SK-N-SH (cell line): ENCODE measurements at places on chromosomes 5 and 9. TPM values are rescaled to one million over a fixed set of nuclear protein-coding genes. Genes with fewer than 3 reads are reported as not detected.

DNA sequence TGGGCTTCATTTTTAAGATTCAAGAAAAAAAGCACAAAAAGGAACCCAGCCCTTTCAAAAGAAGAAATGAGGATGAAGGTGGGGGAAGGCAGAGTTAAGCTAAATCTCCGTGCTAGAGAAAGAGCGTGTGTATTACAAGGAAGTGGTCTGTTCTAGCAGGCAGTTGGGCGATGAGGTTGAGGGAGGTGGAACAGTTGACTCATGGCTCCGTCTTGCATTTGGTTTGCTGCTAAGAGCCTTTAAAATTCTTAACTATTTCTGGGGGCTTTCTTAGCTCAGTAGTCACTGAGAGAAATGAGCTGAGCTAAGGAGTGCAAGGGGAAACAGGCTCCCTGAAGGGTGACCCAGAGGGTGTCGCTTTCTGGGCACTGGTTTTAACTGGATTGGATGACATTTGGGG is 117.4 kb downstream of the GCNT1 start:
- no peak for DNase-seq
- H3K27ac ChIP-seq, result no peak overlapping the region
- H3K4me1 ChIP-seq, result no peaks in the 10 kb centered on the region
- H3K27me3 ChIP-seq, result peaks cover 50% of the 10 kb centered on the region; the same call in 1 of the 2 replicates
- H3K4me3 ChIP-seq, result no peak overlapping the region
- no peaks in the 10 kb centered on the region for H3K36me3 ChIP-seq

The CATSPER3 gene
- 0.26 and 0.37 TPM in 2 replicates for polyA plus RNA-seq

DNA sequence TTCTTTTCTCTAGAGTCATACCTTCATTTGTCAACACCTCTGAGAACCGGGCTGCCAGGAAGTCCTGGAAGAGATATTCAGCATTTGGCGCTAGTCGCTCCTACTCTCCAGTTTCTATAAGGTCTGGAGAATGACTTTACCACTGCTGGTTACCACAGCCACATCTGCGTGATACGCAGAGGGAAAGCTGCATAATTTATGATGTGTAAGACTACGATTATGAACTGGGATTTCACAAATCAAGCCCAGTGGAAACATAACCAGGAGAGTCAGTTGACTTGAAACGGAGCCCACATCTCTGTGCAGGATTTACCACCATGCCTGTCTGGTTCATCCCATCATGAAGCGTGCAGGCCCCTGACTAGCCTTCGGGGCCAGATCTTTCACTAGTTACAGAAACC is 72.6 kb downstream of the FGF1 start:
- no peaks in the 10 kb centered on the region for H3K36me3 ChIP-seq
- H3K27me3 ChIP-seq, result no peaks in the 10 kb centered on the region
- H3K4me1 ChIP-seq, result peaks cover 29% of the 10 kb centered on the region; the same call in 1 of the 2 replicates
- no peak overlapping the region for H3K4me3 ChIP-seq

DNA sequence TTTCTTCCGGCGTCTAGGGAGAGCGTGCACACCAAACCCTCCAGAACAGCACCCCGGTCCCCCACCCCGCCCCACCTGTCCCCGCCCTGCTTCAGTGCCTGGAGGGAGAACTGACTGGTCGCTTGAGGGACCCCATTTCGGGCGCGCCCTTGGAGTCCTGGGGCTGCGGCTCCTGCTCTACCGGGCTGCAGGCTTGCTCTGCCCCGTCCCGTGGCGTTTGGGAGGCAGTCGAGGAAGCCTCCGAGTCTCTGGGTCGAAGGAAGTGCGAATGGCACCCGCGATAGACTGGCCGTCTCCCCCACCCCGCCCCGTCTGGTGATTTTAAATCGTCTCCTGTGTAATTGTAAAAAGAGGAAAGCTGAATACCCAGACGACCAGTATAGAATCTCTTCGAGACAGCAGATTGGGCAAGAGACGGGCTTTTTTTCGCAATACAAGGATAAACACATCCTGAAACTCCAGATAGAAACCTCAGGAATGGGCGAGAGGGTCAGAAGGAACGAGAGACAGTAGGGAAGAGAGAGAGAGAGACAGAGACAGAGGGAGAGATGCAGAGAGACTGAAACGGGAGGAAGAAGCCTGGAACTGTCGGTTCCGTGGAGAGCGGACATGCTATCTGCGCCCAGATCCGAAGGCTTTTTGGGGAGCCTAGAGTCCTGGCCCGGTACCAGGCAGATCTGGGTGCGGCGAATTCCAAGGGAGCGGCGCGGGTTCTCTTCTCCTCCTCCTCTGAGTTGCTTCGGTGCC is 9.9 kb downstream of the PRDM6 start:
- DNase-seq, result peak; percentile 54
- H3K36me3 ChIP-seq, result no peaks in the 10 kb centered on the region
- no peak overlapping the region for H3K27ac ChIP-seq
- no peaks in the 10 kb centered on the region for H3K4me1 ChIP-seq
- H3K27me3 ChIP-seq, result peaks cover 18% of the 10 kb centered on the region
- peak overlapping the region; percentile 49 for H3K4me3 ChIP-seq

The PRLR gene
- 0.13 and 0.34 TPM in 2 replicates for polyA plus RNA-seq

The COL23A1 gene
- 0.03 and 0.10 TPM in 2 replicates for polyA plus RNA-seq

DNA sequence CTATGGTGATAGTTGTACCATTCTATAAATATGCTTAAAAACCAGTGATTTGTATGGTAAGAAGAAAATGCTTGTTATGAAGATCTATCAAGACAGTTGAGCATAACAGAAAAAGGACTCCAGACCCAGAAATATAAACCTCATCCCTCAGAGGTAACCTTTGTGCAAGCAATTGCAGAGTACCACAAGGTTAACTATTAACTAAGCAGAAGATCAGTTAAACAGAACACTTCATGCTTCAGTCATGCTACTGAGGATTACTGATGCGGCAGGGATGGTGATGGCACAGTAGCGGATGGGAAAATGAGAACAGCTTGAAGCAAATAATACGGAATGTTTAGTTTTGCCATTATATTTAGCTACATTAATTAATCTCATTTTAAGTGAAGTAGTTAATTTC is 45.5 kb downstream of the IARS1 start:
- peaks cover 96% of the 10 kb centered on the region for H3K36me3 ChIP-seq
- H3K4me1 ChIP-seq, result peaks cover 7% of the 10 kb centered on the region; the same call in 1 of the 2 replicates
- H3K4me3 ChIP-seq, result no peak overlapping the region
- H3K27me3 ChIP-seq, result no peaks in the 10 kb centered on the region
- no peak for DNase-seq

DNA sequence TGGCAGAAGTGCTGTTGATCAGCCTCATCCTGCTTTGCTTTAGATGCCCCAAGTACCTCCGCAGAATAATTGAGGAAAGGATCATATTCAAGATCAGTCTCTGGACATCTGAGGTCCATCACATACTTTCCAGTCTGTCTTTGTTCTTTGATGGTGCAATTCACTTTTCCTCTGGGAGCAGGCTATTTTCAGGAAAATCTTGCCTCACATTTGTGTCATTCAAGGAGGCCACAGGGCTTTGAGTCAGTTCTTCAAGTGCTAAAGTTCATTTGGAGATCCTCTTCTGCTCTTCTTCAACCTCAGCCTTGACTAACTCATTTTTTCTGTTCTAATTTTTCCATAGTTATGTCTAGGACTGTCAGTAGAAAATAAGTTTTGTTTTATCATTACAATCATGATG is 18.6 kb downstream of the EQTN start:
- H3K27me3 ChIP-seq, result no peaks in the 10 kb centered on the region; the same call in 1 of the 2 replicates
- H3K4me3 ChIP-seq, result no peak overlapping the region
- no peak overlapping the region for H3K27ac ChIP-seq
- DNase-seq, result no peak

The NFX1 gene
- 19.6 and 27.6 TPM in 2 replicates for polyA plus RNA-seq

GRCh38 chr5:181114844-181115778 is 15.9 kb downstream of the OR2V1 start:
- no peak overlapping the region for H3K27ac ChIP-seq
- H3K4me1 ChIP-seq, result no peaks in the 10 kb centered on the region
- H3K4me3 ChIP-seq, result peak overlapping the region; percentile 21
- no peak for DNase-seq

DNA sequence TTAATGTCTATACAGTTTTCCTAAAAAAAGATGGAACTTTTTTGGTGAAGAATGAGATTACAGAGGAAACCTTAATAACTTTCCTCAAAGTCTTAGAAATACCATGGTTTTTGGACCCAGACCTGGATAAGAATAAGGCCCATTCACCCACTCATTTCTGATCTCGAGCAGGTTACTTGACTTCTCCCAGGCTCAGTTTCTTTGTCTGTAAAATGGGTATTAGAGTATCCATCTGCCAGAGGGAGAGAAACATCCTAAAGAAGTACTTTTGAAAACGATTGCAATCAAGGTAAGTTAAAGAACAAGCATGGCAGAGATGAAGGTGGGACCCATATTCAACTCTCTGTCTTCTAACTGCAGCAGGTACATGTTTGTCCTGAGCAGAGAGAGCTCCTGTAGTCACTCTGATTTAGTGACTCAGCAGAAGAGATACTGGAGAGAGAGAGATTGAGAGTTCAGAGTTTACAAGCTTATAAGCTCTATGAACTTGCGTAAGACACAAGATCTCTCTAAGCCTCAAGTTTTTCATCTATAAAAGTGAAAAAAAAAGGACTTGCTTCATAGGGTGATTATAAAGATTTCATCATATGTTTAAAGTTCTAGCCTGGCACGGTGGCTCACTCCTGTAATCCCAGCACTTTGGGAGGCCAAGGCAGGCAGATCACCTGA is 379.4 kb upstream of the SGCD start:
- no peaks in the 10 kb centered on the region for H3K27me3 ChIP-seq
- DNase-seq, result no peak
- no peaks in the 10 kb centered on the region for H3K36me3 ChIP-seq
- no peak overlapping the region for H3K4me3 ChIP-seq
- no peak overlapping the region for H3K27ac ChIP-seq
- H3K4me1 ChIP-seq, result peaks cover 3% of the 10 kb centered on the region

GRCh38 chr9:128921881-128922763 is 1.3 kb downstream of the PHYHD1 start:
- H3K27me3 ChIP-seq, result no peaks in the 10 kb centered on the region
- peaks cover 11% of the 10 kb centered on the region; the same call in 1 of the 2 replicates for H3K36me3 ChIP-seq
- no peak overlapping the region for H3K4me3 ChIP-seq
- no peak for DNase-seq

The FOXD4L6 gene
- polyA plus RNA-seq, result 0.05 TPM in 1 of 2 replicates, not detected in the other

The ADAMTSL2 gene
- polyA plus RNA-seq, result 0.21 and 0.31 TPM in 2 replicates

DNA sequence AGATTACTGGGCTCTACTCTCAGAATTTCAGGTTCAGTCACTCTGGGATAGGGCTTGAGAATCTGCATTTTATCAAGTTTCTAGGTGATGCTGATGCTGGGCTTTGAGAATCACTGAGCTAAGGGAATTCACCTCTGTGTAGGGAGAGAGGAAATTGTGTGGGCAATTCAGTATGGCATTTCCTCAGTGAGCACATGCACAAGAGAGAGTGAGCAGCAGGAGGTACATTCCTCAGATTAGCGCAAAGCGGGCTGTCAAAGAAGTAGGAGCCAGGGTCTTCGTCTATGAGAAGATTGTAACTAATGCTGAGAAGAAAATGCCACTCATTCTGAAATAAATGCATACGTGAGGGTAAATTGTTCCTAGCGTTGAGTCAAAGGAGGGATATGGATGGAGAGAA is 175.9 kb downstream of the KIF4B start:
- H3K4me3 ChIP-seq, result no peak overlapping the region
- no peak overlapping the region for H3K27ac ChIP-seq
- H3K36me3 ChIP-seq, result no peaks in the 10 kb centered on the region

- H3K27me3 ChIP-seq, result no peaks in the 10 kb centered on the region
- H3K27ac ChIP-seq, result no peak overlapping the region
- no peaks in the 10 kb centered on the region for H3K36me3 ChIP-seq
- H3K4me1 ChIP-seq, result peaks cover 9% of the 10 kb centered on the region; the same call in 1 of the 2 replicates
- no peak for DNase-seq
- no peak overlapping the region for H3K4me3 ChIP-seq
Observed at GRCh38 chr5:56262279-56262678, 29.1 kb upstream of the ANKRD55 start.

- no peaks in the 10 kb centered on the region for H3K27me3 ChIP-seq
- peak; percentile 21 for DNase-seq
- H3K4me1 ChIP-seq, result no peaks in the 10 kb centered on the region
- no peak overlapping the region for H3K27ac ChIP-seq
Observed at GRCh38 chr5:42767491-42768105, 11.0 kb downstream of the CCDC152 start.

DNA sequence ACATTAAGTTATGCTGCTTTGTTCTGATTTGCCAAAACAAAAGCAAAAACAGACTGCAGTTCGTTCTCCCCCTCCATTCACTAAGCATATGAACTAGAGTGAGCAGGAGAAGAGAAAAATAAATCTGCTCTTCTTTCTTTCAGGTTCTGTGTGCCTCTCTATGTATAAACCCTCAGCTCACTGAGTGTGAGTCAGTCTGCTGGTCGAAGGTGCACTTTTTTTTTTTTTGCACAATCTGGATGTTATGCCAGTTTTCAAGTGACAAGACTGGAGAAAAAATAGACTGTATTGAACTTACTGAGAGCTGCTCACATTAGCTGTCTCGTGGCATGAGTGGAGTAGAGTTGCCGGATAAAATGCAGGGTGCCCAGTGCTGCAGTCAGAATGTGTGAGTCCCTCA is 244.6 kb upstream of the ATP10B start:
- no peaks in the 10 kb centered on the region for H3K36me3 ChIP-seq
- DNase-seq, result no peak
- H3K27me3 ChIP-seq, result no peaks in the 10 kb centered on the region
- no peaks in the 10 kb centered on the region for H3K4me1 ChIP-seq

The CACNA1B gene
- polyA plus RNA-seq, result 0.03 and 0.05 TPM in 2 replicates

DNA sequence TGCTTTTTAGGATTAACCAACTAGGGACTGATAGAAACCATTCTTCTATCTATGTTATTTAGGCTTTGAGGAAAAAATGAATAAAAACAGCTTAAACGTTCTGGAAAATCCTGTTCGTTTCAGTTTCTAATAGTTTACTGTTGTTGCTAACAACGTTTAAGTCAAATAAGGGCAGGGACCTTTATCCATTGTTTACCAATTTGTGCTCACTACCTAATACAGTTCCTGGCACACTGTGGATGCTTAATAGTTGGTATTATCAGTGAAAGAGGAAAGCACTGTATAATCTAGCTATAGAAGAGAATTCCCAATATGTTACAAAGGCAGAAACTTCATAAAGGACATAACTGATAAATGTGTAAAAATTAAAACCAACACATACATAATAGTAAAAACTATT is 52.5 kb downstream of the ZFR start:
- peaks cover 91% of the 10 kb centered on the region for H3K36me3 ChIP-seq
- no peak overlapping the region for H3K4me3 ChIP-seq
- no peak for DNase-seq
- no peak overlapping the region for H3K27ac ChIP-seq
- no peaks in the 10 kb centered on the region for H3K4me1 ChIP-seq
- H3K27me3 ChIP-seq, result no peaks in the 10 kb centered on the region

The UBE2QL1 gene
- polyA plus RNA-seq, result 0.28 and 0.84 TPM in 2 replicates
